Stimulated activated CD8-positive, alpha-beta memory T cell treated with anti-CD3 and anti-CD28 coated beads, Interleukin-7, amount 100 ng/mL, for 1 hour (primary cell): ENCODE measurements at places on chromosomes 7 and 10.

DNA sequence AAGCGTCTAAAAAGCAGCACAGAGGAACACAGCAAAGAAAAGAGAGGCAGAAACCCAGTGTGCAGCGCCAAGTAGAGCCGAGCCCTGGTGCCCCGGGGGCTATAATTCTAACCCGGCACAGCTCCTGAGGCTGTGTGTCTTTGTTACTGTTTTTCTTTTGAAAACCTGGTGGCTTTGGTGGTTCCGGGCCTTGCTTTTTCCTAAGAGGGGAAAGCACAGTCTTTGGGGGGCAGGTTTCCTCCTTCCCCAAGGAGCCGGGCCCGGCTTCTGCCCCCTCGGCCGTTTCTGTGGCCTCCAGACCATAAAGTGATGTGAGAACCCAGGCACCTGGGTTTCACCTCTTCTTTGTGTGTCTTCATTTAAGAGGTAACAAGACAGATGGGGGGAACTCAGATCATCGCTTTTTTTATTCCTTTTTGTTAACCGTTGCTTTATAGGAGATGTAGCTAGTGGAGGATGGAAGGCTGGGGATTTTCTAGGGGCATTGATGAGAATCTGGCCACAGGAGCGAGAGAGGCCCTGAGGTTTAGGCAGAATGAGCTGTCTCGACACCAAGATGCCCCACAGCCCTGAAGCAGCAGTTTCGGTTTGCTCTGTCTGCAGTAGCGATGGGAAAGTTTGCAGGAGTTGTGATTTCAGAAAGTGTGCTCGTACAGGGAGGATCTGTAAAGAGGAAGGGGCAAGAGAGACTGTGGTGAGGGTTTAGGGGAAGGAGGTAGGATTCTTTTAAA is 367.8 kb upstream of the GALNT17 start:
- no peak for DNase-seq

DNA sequence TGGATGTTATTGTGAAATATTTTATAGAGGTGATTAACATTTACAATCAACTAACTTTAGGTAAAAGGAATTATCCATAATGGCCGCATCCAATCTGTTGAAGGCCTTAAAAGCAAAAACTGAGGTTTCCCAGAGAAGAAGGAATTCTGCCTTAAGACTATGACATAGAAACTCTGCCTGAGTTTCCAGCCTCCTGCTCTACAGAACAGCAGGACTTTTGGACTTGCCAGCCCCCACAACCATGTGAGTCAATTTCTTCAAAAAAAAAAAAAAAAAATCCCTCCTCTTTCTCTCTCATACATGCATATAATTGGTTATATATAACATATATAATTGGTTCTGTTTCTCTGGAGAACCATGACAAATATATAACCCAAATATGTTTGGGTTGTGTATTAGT is 15.4 kb downstream of the SLC25A28 start:
- DNase-seq = no peak

DNA sequence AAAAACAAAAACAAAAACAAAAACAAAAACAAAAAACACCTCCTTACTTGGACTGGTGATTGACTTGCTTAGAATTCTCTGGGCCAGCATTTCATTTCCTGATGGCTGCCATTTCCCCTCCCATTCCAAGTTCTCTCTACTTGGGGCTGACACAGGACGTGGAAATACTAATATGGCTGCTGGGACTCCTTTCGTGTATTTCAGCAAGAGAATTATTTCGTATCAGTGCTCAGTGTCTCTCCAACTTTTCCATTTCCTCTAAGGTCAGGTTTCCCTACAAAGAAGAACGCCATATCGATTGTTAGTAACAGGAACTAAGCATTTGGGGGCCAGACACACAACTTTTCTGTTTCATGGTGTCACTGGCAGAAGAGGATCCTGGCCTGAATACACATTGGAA is 22.5 kb upstream of the VAX1 start:
- DNase-seq = no peak

- no peak for DNase-seq
Measured at GRCh38 chr10:131271195-131271880, 40.2 kb downstream of the TCERG1L start.

- no peak for DNase-seq
Measured at GRCh38 chr7:23490357-23491135, 20.3 kb upstream of the IGF2BP3 start.

DNA sequence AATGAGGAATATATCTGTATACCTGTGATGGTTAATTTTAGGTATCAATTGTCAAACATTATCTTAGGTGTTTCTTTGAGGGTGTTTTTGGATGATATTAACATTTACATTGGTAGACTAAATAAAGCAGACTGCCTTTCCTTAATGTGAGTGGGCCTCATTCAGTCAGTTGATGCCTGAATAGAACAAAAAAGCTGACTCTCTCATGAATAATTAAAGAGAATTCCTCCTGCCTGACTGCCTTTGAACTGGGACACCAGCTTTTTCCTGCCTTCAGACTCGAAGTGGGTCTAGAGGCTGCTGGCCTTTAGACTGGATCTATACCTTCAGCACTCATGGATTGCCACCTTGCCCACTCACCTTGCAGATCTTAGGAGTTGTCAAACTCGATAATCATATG is 117.9 kb upstream of the TMEM168 start:
- DNase-seq = no peak

DNA sequence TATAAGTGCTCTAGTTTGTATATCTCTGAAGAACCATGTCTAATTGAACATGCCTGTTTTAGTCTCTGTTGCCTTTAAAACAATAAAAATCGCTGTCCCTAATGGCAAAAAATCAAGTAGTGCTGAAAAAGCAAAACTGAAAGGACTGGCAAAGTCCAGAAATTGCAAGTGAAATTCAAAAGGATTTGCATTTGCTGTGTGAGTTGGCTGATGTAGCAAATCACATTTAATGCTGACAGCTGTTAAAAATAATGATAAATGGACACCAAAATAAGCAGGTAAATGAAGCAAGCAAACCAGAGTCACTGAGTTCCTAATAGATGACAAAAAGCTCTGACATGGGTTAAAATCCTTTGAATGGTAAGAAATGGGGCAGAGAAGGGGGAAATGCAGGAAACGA is 874.1 kb downstream of the GRM8 start:
- no peak for DNase-seq

- DNase-seq = no peak
Measured at GRCh38 chr10:61068471-61068870, 124.5 kb upstream of the RHOBTB1 start.

DNA sequence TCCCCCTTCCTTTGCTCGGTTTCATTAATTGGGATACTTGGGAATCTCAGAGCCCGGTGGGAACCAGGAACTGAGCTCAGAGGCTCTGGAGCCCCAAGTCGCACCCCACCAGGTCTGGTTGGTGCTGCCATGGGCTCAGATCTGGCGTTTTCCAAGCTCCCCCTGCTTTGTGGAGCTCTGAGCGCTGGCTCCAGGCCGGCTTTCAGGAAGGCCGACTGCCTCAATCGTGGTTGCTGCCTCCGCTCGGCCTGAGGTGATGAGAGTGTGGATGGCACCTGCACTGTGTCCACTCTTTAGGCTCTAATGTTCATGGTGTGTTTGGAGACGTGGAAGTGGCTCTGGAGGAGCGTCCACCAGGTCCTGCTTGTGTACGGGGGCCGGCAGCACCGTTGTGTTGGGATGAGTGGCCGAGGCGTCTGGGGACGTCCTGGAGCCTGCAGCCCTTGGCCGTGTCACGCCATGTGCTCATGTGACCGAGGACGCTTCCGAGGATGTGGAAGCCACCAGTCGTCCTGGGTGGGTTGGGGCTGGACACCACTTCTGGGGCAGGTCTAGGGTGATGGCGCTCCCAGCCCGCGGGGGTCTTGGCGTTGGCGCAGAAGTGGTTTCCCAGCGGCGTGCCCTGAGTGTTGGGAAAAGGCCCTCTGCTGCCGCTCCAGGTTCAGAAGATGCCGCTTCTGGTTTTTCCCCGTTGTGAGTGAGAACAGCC is 8.2 kb downstream of the INPP5A start:
- DNase-seq = no peak

- no peak for DNase-seq
Measured at GRCh38 chr7:25820432-25821040, 331.5 kb upstream of the NFE2L3 start.

GRCh38 chr10:119302591-119303253 is 95.4 kb downstream of the GRK5 start:
- DNase-seq = no peak

DNA sequence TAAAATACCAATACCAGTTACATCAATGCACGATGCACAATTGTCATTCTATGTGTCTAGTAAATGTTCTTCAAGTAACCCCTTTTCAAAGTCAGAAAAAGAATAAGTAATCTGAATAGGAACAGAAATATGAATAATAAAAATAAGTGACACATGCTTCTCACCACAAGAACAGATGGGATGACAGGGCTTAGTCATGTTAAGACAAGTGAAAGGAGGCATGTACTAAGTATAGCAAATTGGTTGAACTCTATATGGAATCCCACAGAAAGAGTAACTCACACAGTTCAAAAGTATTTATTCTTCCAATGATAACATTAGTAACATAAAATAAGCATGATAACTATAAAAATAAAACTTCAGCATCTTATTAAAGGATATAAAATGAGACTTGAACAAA is 100.9 kb upstream of the TAS2R16 start:
- DNase-seq = no peak

GRCh38 chr10:43024942-43025700 is 51.7 kb upstream of the RET start:
- DNase-seq = no peak

GRCh38 chr7:137975768-137976167 is 26.1 kb downstream of the CREB3L2 start:
- DNase-seq = no peak

- DNase-seq = no peak
Measured at GRCh38 chr7:70288781-70289456, 690.6 kb downstream of the AUTS2 start.

DNA sequence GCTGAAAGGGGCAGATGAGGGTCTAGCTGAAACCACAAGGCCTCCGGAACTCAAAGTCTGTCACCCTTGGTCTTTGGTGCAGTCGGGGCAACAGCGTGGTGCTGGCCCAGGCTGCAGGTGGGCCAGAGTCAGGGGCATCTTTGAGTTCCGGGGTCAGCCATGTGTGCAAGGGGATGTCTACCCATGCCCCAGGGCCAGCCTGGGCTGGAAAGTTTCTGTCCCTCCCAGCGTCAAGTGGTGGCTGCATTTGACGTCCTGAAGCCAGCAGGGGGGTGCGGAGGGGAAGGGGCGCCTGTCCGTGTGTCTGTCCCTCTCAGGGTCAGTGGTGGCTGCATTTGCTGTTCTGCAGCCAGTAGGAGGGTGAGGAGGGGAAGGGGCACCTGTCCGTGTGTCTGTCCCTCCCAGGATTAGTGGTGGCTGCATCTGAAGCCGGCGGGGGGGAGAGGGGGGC is 638 bp downstream of the BRAT1 start:
- DNase-seq = no peak

- no peak for DNase-seq
Measured at GRCh38 chr10:79136236-79137005, 67.7 kb downstream of the ZMIZ1 start.

GRCh38 chr10:104686829-104687228 is 45.7 kb downstream of the SORCS3 start:
- no peak for DNase-seq

- no peak for DNase-seq
Measured at GRCh38 chr10:101576211-101576863, 11.7 kb downstream of the POLL start.

DNA sequence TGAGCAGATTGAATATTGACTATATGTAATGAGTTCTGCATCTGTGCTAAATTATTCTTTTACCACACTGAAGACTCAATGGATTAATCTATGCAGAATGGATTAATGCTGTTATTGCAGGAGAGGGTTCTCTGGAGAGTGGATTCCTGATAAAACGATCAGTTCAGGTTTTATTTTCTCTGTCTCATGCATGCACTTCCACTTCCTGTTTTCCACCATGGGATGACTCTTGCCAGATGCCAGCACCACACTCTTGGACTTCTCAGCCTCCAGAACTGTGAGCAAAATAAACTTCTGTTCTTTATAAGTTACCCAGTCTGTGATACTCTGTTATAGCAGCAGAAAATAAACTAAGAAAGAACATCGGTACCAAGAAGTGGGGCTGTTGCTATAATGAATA is 207.5 kb downstream of the KCND2 start:
- no peak for DNase-seq

GRCh38 chr10:12221323-12222298 is 25.6 kb downstream of the CDC123 start:
- DNase-seq = no peak

DNA sequence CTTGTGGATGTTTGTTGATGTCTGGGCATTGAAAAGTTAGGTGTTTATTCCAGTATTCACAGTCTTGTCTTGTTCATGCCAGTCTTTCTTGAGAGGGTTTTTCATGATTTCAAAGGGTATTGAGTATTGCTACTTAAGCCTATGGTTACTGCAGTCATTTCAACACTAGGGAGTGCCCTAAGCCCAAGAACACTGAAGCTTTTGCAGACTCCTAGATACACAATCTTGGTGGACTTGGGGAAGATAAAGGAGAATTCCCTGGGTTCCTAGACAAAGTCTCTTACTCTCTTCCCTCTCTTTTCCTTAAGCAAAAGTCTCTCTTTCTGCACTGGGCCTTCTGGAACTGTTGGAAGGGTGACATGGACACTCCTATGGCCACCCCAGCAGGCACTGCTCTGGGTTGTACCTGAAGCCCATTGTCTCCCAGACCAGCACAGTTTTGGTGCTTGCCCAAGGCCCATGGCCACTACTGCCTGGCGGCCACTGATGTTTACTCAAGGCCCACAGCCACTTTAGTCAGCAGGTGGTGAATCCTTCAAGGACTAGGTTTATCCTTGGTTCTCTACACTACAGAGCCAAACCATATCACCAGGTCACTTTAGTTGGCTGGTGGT is 24.9 kb downstream of the SAMD9 start:
- no peak for DNase-seq

DNA sequence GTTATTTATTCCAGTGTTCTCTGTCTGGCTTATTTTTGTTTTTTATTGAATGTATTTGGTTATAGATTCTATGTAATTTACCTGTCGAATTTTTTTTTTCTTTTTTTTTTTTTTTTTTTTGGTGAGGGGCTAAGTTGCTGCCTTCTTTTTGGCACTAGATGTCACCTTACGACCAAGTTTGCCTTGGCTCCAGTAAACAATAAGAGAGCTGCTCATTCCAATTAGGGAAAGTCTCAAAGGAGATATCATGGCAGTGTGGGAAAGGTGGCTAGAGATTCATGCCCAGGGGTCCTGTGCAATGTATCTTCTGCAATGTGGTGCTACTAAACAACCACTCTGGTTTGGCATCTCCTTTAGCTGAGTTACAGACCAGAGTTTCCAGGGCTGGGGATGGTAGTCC is 84.0 kb downstream of the PTPN20 start:
- DNase-seq = no peak

DNA sequence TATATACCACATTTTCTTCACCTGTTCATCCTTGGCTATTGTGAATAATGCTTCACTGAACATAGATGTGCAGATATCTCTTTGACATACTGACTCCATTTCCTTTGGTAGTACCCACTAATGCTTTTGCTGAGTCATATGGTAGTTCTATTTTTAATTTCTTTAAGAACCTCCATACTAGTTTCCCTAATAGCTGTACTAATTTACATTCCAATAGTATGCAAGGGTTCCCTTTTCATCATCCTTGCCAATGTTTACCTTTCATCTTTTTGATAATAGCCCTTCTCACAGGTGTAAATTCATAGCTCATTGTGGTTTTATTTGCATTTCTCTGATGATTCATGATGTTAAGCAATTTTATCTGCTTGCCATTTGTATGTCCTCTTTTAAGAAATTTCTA is 159.9 kb downstream of the CALCR start:
- no peak for DNase-seq

- DNase-seq = no peak
Measured at GRCh38 chr10:48699011-48699627, 14.4 kb downstream of the WDFY4 start.

GRCh38 chr7:108235451-108236061 is 105.4 kb upstream of the LAMB4 start:
- DNase-seq = no peak

GRCh38 chr10:113158183-113158582 is 208.1 kb downstream of the TCF7L2 start:
- no peak for DNase-seq
